ENCODE measurements at places on chromosomes 6 and 20.

DNA sequence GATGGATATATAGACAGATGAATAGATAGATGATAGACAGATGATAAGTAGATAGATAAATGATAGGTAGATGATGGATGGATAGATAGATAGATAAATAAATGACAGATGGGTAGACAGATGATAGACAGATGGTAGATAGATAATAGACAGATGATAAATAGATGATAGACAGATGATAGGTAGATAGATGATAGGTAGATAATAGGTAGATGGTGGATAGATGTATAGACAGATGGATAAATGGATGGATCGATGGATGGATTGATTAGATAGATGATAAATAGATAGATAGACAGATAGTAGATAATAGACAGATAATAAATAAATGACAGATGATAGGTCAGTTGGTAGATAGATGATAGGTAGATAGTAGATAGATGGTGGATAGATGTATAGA lies 212.7 kb downstream of the NFATC2 start:
- no peak for DNase-seq

DNA sequence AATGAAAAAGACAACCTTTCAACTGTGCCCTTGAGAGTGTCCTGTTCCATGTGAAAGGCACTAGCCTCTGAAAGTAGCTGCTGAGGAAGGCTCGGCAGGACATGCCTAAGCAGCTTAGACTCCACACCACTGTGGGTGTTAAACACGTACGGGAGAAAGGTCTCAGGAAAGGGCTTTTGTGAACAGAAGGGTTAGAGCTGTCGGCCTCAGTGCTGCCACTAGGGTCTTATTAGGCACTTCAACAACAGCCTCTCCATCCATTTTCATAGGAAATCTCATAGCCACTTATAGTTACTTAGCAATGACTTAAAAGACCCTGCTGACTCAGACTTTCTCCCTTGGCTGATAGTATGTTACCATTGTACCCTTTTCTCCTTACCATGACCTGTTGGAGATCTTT lies 662.8 kb downstream of the TBC1D32 start:
- no peak for DNase-seq

DNA sequence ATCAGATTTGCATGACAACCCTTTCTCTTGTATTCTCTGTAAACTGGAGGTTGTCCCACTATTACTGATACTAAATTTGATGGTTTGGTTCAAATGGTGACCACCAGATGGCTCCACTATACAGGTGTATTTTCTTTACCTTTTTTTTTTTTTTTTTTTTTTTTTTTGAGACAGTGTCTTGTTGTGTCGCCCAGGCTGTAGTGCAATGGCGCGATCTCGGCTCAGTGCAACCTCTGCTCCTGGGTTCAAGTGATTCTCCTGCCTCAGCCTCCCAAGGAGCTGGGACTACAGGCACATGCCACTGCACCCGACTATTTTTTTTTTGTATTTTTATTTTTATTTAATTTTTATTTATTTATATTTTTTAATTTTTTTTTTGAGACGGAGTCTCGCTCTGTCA lies 6.6 kb upstream of the WTAP start:
- no peak for DNase-seq

- DNase-seq, result no peak
Measured at GRCh38 chr6:69719602-69720193, 77.1 kb downstream of the LMBRD1 start.

GRCh38 chr20:47677635-47678453 lies 107.4 kb downstream of the SULF2 start:
- DNase-seq, result peak; percentile 14

DNA sequence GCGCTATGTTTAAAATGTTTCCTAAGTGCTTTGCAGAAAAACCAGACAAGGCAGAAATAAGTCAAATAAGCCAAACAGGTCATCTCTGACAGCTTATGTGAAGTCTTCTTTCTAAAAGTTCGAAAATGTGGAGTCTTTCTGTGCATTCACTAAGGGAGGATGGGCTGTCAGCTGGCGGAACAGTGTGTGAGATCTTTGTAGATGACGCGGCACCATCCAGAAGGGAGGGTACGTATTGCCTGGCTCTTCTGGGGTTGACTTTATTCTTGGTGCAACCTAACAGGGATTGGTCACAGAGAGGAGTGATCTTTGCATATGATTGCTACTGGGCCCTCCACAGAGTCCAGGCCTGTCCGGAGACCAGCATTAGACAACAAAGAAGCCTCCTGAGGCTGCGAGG lies 114.5 kb upstream of the EDN1 start:
- no peak for DNase-seq

DNA sequence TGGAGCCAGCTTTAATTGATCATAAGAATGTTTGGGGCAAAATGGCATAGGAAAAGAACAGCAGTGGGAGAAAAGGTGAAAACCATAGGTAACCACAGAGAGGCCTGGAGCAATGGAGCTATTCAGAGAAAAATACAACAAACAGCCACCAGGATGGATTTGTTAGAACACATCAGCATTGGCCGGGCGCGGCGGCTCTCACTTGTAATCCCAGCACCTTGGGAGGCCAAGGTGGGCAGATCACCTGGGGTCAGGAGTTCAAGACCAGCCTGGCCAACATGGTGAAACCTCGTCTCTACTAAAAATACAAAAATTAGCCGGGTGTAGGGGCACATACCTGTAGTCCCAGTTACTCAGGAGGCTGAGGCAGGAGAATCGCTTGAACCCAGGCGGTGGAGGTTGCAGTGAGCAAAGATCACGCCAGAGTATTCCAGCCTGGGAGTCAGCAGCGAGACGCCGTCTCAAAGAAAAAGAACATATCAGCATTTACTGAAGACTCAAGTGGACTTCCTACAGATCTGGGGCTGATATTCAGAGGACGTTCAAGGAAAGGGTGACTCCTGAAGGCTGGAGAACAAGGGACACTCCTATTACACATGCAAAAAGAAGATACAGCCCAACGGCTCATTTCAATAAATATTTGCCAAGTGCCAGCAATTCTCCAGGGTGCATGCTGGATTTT lies 20.2 kb downstream of the SNHG17 start:
- DNase-seq, result no peak

DNA sequence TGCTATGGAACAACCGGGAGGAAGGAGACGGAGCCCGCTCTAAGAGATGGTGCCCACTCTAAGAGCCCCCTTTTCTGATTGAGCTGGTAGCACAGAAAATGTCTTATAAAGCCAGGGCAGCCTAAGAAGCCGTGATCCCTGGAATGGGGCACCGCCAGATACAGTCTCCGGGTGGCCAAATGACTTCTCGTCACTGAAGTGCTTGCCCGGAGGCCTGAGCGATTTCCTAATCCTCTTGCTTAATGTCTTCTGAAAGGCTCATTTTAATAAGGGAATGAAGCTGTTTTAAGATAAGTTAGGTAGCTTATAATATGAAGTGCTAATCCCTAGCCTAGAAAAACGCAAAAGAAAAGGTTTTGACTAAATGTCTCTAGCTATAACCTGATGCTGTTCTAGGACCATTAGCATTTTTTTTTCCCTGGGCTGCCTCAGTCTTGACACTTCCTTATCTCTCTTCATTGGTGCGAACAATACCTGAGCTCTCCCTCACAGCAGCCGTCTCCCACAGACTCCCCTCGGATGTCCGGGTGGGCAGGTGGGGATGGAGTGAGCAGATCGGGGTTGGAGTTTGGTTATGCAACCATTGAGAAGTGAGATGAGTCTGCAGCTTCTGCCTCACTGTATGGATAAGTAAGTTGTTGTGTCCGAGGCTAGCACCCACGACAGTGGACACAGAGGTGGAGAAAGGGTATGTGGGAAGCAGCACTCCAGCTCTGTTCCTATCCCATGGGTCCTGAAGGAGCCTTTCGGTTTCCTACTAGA lies 559.4 kb upstream of the AGPAT4 start:
- DNase-seq, result no peak

DNA sequence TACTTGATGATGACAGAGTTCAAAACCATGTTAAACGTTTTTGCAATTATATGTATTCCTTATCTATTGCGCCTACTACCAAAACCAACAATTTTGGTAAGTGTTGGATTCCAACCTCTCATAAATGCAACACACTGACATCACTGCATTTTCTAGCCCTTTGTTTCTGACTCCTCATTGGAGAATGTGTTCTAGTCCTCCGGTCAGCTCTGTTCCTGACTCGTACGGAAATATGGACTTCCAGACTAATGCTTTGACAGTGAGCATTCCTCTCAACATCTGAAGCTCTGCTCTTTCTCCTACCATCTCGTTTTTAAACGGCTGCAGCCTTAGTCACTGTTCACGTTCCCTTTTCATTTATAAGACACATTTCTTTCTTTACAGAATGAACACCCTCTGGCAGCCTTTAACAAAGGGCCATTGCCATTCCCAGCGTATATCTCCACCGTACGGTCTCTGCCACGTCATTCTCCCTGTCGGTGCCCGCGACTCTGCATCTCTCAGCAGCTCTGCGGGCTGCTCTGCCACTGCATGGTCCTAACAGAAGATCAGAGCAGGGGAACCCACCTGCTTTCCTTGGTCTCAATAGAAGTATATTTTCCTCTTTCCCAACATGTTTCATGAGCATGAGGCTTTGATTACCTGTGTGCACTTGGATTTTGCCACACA lies 103.0 kb upstream of the SYNDIG1 start:
- DNase-seq, result no peak

GRCh38 chr6:85362652-85363310 lies 87.1 kb upstream of the NT5E start:
- no peak for DNase-seq
